Urinary bladder (tissue), 4 donors: ENCODE measurements at places on chromosomes 7 and 10.

- no peak for DNase-seq
Observed at GRCh38 chr10:73886085-73886529, 11.8 kb upstream of the CAMK2G start.

GRCh38 chr7:102140952-102141370, 145.7 kb upstream of the SH2B2 start:
- no peak for DNase-seq

DNA sequence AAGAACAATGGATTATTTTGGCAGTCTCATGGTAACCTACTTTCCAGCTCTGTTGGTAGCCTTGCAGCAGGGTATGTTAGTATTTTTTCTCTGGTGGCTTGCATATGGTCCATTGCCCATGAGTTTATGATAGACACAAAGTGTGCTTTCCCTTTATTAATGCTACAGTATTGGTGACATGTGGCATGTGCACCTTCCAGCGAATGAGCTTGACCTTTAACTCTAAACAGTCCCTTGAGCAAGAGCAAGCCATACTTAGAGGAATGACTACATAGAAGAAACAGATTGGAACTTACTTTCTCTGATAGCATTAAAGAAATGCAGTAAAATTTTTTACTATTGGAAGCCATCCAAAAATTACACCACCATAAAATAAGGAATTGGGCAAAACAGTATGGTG, 73.9 kb downstream of the VTI1A start:
- no peak for DNase-seq

- no peak for DNase-seq
Observed at GRCh38 chr10:3476186-3476585, 303.6 kb upstream of the PITRM1 start.
